ENCODE measurements at places on chromosomes 11 and 22. TPM values are rescaled to one million over a fixed set of nuclear protein-coding genes. Genes with fewer than 3 reads are reported as not detected.

GRCh38 chr22:44459551-44459950, 38.5 kb downstream of the RTL6 start:
- peaks cover 33% of the 10 kb centered on the region for H3K27me3 ChIP-seq
- no peaks in the 10 kb centered on the region for H3K36me3 ChIP-seq
- DNase-seq = no peak
- no peaks in the 10 kb centered on the region for H3K4me1 ChIP-seq
- no peak overlapping the region for H3K4me3 ChIP-seq
- H3K27ac ChIP-seq = no peak overlapping the region

DNA sequence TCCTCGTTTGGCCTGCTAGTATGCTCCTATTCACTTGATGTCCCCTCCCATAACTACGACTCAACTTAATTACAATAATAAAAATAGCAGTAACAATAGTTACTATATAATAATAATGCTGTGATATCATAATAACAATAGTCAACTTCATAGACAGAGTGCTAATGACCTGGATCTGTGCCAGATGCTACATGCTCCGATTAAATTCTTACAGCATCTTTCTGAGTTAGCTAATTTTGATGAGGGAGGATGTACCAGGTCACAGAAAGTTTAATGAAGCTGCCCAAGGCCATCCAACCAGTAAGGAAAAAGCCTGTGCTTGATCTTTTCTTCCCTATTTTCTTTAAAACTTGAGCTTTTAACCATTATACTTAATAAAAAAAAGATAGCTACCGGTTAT, 413.4 kb upstream of the LRRC4C start:
- peaks cover 2% of the 10 kb centered on the region for H3K27me3 ChIP-seq
- peaks cover 3% of the 10 kb centered on the region for H3K4me1 ChIP-seq

The OR5P2 gene
- 1.7 TPM for total RNA-seq

The CABP4 gene
- total RNA-seq = 0.29 TPM

GRCh38 chr11:19073454-19074415, 13.2 kb upstream of the MRGPRX2 start:
- H3K36me3 ChIP-seq = no peaks in the 10 kb centered on the region
- H3K4me1 ChIP-seq = peaks cover 17% of the 10 kb centered on the region
- H3K4me3 ChIP-seq = no peak overlapping the region
- peaks cover 12% of the 10 kb centered on the region for H3K27me3 ChIP-seq
- DNase-seq = no peak
- H3K27ac ChIP-seq = no peak overlapping the region

DNA sequence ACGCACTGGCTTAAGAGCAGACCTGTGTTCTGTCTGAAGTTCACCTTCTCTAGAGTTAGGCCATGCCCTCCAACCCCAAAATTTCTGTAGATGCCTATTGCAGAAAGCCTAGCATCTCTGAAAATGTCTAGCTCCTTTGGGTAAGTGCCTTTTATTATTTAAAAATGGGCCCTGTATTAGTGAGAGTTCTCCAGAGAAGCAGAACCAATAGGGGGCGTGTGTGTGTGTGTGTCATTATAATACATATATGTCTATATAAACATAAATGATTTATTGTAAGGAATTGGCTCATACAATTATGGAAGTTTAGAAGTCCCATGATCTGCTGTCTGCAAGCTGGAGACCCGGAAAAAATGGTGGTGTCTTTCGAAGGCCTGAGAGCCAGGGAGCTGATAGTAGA, 144.7 kb downstream of the TTC17 start:
- H3K36me3 ChIP-seq = no peaks in the 10 kb centered on the region
- DNase-seq = no peak
- H3K27ac ChIP-seq = no peak overlapping the region
- peaks cover under 1% of the 10 kb centered on the region for H3K4me1 ChIP-seq
- peaks cover 10% of the 10 kb centered on the region for H3K27me3 ChIP-seq

GRCh38 chr11:58165504-58166106, 23.3 kb upstream of the OR9Q2 start:
- H3K4me3 ChIP-seq = no peak overlapping the region
- H3K36me3 ChIP-seq = no peaks in the 10 kb centered on the region
- H3K27me3 ChIP-seq = peaks cover 11% of the 10 kb centered on the region
- peaks cover 12% of the 10 kb centered on the region for H3K4me1 ChIP-seq

The CNTF gene
- 2.5 TPM for total RNA-seq

DNA sequence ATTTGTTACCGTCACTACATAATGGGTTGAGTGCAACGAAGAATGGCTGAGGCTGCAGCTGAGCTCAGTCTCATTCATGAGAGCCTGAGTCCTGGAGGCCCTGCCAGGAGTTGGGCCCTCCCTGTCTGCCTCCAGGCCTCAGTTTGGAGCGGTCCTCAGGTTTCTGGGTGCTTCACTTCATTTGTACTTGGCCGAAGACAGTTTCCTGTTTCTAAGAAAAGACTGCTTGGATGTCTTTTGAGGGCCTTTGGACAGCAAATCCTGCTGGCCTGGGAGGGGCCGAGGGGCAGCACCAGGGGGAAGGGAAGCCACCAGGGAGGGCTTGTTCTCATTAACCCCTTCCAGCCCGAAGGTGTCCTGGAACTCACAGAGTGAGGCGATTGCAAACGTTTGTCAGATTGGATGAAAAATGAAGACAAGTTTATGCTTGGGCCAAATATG, 163.1 kb downstream of the ETS1 start:
- DNase-seq = no peak
- peaks cover 43% of the 10 kb centered on the region for H3K4me1 ChIP-seq
- H3K4me3 ChIP-seq = no peak overlapping the region
- no peaks in the 10 kb centered on the region for H3K27me3 ChIP-seq
- no peaks in the 10 kb centered on the region for H3K36me3 ChIP-seq
- no peak overlapping the region for H3K27ac ChIP-seq

DNA sequence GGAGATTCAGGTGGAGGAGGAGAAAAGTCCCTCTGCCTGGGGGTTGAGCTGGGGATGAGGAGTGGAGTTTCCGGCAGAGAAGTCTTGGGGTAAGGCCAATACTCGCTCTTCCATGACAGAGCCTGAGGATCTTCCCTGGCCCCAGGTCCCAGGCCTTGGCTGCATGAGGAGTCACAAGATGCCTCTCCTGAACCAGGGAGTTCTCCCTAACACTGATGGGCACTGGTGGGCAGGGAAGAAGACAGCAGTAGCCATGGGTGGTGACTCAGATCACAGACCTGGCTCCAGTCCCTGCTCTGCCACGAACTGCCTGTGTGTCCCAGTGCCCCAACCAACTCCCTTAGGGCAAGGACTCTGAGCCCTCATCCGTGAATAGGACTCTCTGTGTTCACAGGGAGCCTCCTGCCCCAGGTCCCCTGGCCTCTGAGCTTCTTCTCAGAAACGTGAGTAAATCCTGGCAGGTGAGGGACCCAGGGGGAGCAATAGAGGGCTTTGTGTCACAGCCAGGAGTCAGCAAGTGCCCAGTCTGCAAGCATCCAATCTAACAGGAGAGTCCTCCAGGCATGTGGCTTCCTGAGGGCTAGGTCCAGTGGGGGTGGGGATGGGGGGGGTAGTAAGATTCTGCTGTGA, 45.5 kb upstream of the FTH1 start:
- DNase-seq = no peak
- peaks cover 7% of the 10 kb centered on the region for H3K4me1 ChIP-seq
- no peak overlapping the region for H3K4me3 ChIP-seq
- H3K27me3 ChIP-seq = no peaks in the 10 kb centered on the region

- peak overlapping the region; percentile 60 for H3K27ac ChIP-seq
- DNase-seq = no peak
- no peak overlapping the region for H3K4me3 ChIP-seq
- H3K4me1 ChIP-seq = peaks cover 36% of the 10 kb centered on the region
- H3K36me3 ChIP-seq = no peaks in the 10 kb centered on the region
- peaks cover 4% of the 10 kb centered on the region for H3K27me3 ChIP-seq
These were observed 42.8 kb downstream of the ETS1 start for GRCh38 chr11:128544471-128545051.

- H3K4me3 ChIP-seq = no peak overlapping the region
- H3K4me1 ChIP-seq = peaks cover 9% of the 10 kb centered on the region
- H3K27ac ChIP-seq = no peak overlapping the region
- H3K27me3 ChIP-seq = no peaks in the 10 kb centered on the region
These were observed 71.4 kb downstream of the MTMR3 start for GRCh38 chr22:29954203-29954855.

DNA sequence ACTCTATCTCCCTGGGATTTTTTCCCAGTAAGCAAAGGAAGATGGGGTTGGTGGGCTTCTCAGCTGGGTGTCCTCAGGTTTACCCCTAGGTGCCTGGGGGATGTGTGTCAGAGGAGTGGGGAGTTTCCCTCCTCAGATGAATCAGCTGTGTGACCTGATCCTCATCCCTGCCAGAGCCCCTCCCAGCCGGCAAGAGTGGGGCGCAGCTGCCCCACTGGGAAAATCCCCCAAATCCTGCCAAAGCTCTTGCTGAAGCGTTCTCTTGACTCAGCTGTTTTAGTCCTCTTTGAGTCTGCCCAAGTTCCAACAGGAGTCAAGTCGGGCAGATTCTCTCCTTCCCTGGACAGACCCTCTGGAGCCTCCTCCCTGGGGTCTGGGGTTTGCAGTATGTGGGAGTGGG, 6.0 kb downstream of the C11orf68 start:
- H3K27me3 ChIP-seq = peaks cover 11% of the 10 kb centered on the region
- H3K36me3 ChIP-seq = peaks cover 5% of the 10 kb centered on the region
- no peak overlapping the region for H3K27ac ChIP-seq
- DNase-seq = no peak
- no peak overlapping the region for H3K4me3 ChIP-seq

GRCh38 chr22:38760477-38761201, 4.8 kb upstream of the SUN2 start:
- H3K27ac ChIP-seq = no peak overlapping the region
- no peaks in the 10 kb centered on the region for H3K27me3 ChIP-seq
- H3K36me3 ChIP-seq = no peaks in the 10 kb centered on the region
- DNase-seq = no peak
- no peak overlapping the region for H3K4me3 ChIP-seq

GRCh38 chr22:37164505-37164887, 14.8 kb upstream of the IL2RB start:
- no peak for DNase-seq
- H3K36me3 ChIP-seq = no peaks in the 10 kb centered on the region
- H3K4me1 ChIP-seq = peaks cover 3% of the 10 kb centered on the region
- H3K27ac ChIP-seq = no peak overlapping the region

The TRPM5 gene
- 7.2 TPM for total RNA-seq

GRCh38 chr11:22165087-22165486, 27.8 kb upstream of the ANO5 start:
- peaks cover 4% of the 10 kb centered on the region for H3K27me3 ChIP-seq
- no peaks in the 10 kb centered on the region for H3K4me1 ChIP-seq
- H3K4me3 ChIP-seq = no peak overlapping the region

DNA sequence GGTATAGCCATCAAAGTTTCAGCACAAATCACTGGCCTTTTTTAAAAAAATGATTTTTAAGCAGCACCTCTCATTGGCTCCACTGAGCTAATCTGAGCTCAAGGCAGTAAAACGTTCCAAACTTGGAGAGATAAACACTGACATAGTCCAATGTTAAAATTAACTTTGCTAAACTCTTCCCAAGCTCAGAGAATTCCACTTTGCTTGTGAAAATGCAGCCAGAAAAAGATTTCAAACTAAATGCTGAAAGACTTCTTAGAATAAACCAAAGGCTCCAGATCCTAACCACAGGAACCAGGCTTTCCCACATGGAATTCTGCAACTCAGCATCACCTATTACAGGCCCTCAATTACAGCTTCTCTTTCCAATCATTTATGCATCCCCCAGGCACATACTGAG, 84.7 kb upstream of the GDPD4 start:
- H3K27me3 ChIP-seq = no peaks in the 10 kb centered on the region
- H3K36me3 ChIP-seq = peaks cover 35% of the 10 kb centered on the region
- peaks cover 11% of the 10 kb centered on the region for H3K4me1 ChIP-seq
- no peak overlapping the region for H3K27ac ChIP-seq
- no peak overlapping the region for H3K4me3 ChIP-seq

GRCh38 chr11:129451524-129451923, 75.9 kb downstream of the BARX2 start:
- no peak for DNase-seq
- H3K27ac ChIP-seq = no peak overlapping the region
- no peaks in the 10 kb centered on the region for H3K27me3 ChIP-seq
- peaks cover 46% of the 10 kb centered on the region for H3K36me3 ChIP-seq

The TESMIN gene
- total RNA-seq = 15.9 TPM

The KRTAP5-3 gene
- not detected for total RNA-seq

DNA sequence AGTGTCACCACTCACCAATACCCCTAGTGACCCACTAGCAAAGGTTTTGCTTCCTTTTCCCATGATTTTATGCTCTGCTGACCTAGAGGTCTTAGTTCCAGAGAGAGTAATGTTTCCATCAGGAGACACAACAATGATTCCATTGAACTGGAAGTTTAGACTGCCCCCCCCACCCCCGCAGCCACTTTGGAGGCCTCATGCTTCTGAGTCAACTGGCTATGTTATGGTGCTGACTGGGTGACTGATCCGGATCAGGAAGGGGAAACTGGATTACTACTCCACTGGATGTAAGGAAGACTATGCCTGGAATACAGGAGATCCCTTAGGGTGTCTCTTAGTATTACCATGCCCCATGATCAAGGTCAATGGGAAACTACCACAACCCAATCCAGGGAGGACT, 633.6 kb downstream of the OPCML start:
- H3K4me3 ChIP-seq = no peak overlapping the region
- no peak overlapping the region for H3K27ac ChIP-seq
- peaks cover 2% of the 10 kb centered on the region for H3K27me3 ChIP-seq
- no peaks in the 10 kb centered on the region for H3K36me3 ChIP-seq

DNA sequence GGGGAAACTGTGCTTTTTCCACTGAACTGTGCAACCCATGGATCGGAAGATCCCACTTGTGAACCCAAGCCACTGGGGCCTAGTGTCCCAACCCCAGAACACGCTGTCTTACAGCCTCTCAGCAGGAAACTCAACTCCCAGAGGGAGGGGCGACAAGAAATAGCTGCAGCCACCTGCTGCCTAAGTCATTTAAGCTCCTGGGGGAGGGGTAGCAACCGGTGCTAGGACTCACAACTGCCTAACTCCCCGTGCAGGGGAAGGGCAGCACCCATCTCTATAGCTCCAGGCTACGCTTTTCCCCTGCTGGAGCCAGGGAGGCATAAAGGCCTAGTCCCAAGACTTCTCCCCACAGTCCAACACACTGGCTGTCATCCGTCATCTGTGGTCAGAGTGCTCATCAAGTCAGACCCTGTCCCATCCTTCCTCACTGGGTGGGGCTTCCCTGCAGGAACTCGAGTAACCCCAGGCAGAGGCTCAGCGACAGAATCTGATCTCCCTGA, 363.0 kb downstream of the LUZP2 start:
- no peak for DNase-seq
- H3K36me3 ChIP-seq = peaks cover 22% of the 10 kb centered on the region
- H3K4me1 ChIP-seq = no peaks in the 10 kb centered on the region
- H3K27me3 ChIP-seq = no peaks in the 10 kb centered on the region
- no peak overlapping the region for H3K27ac ChIP-seq
- H3K4me3 ChIP-seq = no peak overlapping the region

DNA sequence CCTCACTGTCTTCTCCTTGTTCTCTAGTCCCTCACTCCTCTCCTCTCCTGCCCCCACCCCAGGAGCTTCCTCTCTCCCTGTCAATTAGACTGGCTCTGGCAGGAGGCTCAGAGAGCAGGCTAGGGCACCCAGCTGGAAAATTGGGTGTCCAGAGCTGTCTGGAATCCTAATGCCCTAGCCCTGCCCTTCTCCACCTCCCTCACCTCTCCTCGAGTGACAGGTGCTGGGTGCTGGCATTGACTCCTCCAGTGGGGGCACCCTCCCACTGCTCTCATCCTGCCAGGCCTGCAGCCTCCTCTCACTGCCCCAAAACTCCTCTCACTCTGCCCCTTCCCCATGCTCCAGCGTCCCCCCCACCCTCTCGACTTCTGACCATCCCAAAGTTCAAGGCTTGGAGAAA, 68.9 kb downstream of the CYTH4 start:
- peaks cover 32% of the 10 kb centered on the region for H3K27me3 ChIP-seq
- no peak overlapping the region for H3K4me3 ChIP-seq
- DNase-seq = no peak
- H3K4me1 ChIP-seq = no peaks in the 10 kb centered on the region

GRCh38 chr11:109018639-109019038, 353.8 kb downstream of the DDX10 start:
- H3K36me3 ChIP-seq = no peaks in the 10 kb centered on the region
- peaks cover 2% of the 10 kb centered on the region for H3K27me3 ChIP-seq
- H3K27ac ChIP-seq = no peak overlapping the region
- H3K4me1 ChIP-seq = no peaks in the 10 kb centered on the region

All from mesothelial cell of epicardium (in vitro differentiated cells).